Aortic smooth muscle cell (primary cell): ENCODE measurements at places on chromosomes 1 and 21. TPM values are rescaled to one million over a fixed set of nuclear protein-coding genes. Genes with fewer than 3 reads are reported as not detected.

The RNU1-2 gene
- total RNA-seq, result 565 and 1,390 TPM in 2 replicates

The CNR2 gene
- total RNA-seq, result not detected in 2 replicates

The A3GALT2 gene
- not detected in 2 replicates for total RNA-seq

The TNFRSF8 gene
- total RNA-seq, result not detected in 2 replicates

The TCHH gene
- total RNA-seq, result under 0.01 TPM in 1 of 2 replicates, not detected in the other

The TTC39A gene
- 3.3 and 4.7 TPM in 2 replicates for total RNA-seq

The APP gene
- 568 and 642 TPM in 2 replicates for total RNA-seq

The BRDT gene
- not detected in 2 replicates for total RNA-seq

The GNAT2 gene
- total RNA-seq, result 0.19 and 0.40 TPM in 2 replicates

The DAB1 gene
- under 0.01 TPM in 1 of 2 replicates, not detected in the other for total RNA-seq

The INAVA gene
- not detected in 2 replicates for total RNA-seq

The ALPL gene
- total RNA-seq, result under 0.01 TPM in 1 of 2 replicates, not detected in the other

The USP48 gene
- total RNA-seq, result 40.4 and 43.8 TPM in 2 replicates

The CCDC27 gene
- total RNA-seq, result not detected in 2 replicates

The ATAD3A gene
- 22.9 and 47.2 TPM in 2 replicates for total RNA-seq

The ATP5IF1 gene
- 238 and 279 TPM in 2 replicates for total RNA-seq

The BMP8B gene
- total RNA-seq, result under 0.01 TPM in 1 of 2 replicates, not detected in the other

The TIPRL gene
- total RNA-seq, result 40.6 and 49.7 TPM in 2 replicates

The ACOT7 gene
- total RNA-seq, result 82.0 and 83.9 TPM in 2 replicates

The ANKRD35 gene
- 8.5 and 11.2 TPM in 2 replicates for total RNA-seq

The LCE2A gene
- total RNA-seq, result not detected in 2 replicates

The HAO2 gene
- total RNA-seq, result not detected in 2 replicates

The CD244 gene
- total RNA-seq, result not detected in 2 replicates

The ZBTB8B gene
- total RNA-seq, result under 0.01 TPM in 2 replicates
